ENCODE measurements at places on chromosomes 1 and 21.
A peak's percentile ranks its signal among the peaks of the same experiment; 100 is the strongest.

DNA sequence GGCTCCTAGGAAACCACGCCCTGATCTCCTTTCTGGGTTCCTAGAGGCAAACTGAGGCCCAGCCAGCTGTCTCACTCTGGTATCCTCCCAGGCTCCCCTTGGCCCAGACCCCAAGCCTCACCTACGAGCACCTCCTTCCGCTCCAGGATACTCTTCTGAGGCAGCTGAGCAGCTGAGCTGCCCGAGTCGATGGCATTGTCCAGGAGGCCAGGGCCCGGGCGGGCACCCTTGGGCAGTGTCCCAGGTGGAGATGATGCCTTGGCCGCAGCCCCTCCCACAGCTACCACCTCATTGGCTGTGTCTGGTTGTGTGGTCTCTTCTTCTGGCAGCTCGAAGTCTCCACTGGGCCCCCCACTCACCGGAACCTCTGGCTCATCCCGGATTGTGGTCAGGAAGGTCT, 34.4 kb downstream of the SDC3 start:
- no peak for DNase-seq

DNA sequence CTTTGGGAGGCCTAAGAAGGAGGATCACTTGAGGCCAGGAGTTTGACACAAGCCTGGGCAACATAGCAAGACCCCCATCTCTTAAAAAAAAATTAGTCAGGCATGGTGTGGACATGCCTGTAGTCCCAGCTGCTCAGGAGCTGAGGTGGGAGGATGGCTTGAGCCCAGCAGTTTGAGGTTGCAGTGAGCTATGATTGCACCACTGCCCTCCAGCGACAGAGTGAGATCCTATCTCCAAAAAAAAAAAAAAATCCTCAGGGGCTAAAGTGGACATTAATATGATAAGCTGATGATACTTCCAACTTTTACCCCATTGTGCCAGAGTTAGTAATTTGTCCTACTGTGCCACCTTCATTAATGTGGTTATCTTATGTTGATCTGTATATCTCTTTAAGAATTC, 327.8 kb upstream of the FMN2 start:
- DNase-seq, result no peak

DNA sequence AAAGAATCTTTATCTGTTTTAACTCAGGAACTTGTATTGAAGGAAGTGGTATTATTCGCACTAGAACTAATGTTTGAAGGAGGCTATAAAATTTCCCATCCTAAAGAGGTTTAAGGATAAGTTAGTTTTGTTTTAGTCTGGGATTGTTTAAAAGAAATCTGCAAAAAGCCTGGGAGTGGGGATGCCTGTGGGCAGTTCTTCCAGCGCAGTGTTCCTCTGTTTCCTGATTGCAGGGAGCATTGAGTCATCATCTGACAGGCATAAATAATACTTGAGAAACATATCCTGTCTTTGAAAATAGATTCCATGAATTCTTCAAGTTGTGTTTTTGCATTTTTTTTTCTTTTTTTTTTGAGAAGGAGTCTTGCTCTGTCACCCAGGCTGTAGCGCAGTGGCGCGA, 350.8 kb upstream of the PTBP2 start:
- DNase-seq, result peak; percentile 38

- no peak for DNase-seq
Measured at GRCh38 chr1:241215203-241215602, 141.8 kb downstream of the RGS7 start.

GRCh38 chr1:181101581-181102226, 13.2 kb downstream of the IER5 start:
- no peak for DNase-seq

DNA sequence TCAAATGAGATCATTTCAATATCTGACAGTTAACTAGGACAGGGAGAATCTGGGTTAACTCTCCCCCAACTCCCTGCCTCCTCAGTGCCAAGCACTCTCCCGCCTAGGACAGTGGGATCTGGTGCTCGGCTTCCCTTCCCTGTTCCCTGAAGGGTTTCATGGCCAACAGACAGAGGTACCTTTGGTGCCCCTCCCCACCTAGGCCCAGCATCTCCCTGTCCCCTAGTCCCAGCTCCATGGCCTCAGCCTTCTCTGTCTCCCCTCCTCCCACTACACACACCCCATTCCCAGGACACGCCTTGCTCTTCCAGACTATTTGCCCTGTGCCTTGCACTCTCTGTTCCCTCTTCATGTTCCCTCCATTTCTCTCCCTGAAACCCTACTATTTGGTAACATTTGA, 77.1 kb downstream of the CD247 start:
- DNase-seq, result no peak

DNA sequence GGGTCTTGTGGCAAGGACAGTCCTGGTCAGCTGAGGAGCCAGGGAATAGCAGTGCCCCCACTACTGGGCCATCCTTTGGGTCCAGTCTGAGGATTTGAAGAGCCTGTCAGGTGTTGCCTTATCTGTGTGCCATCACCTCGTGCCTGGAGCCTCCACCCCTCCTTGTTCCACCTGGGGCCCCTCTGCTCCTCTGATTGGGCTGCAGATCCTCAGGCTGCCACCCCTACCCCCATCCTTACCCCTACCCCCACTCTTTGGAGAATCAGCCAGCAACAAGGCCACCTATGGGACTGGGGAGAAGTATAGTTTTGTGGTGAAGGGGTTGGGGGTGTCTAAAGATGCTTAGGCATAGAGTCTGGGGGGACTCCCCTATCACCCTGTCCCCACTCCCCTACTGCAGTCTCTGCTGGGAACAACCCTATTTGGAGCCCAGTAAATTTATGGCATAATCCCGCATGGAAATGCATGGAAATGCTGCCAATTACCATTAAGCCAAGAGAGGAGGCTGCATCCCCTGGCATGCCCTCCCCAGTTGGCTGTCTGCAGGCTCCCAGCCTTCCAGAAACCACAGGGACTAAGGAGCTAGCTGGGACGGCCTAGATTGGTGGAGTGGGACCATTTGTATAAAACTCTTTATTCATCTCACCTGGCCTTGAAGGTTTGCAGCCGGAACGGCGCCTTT, 142.7 kb upstream of the CSF3R start:
- no peak for DNase-seq

DNA sequence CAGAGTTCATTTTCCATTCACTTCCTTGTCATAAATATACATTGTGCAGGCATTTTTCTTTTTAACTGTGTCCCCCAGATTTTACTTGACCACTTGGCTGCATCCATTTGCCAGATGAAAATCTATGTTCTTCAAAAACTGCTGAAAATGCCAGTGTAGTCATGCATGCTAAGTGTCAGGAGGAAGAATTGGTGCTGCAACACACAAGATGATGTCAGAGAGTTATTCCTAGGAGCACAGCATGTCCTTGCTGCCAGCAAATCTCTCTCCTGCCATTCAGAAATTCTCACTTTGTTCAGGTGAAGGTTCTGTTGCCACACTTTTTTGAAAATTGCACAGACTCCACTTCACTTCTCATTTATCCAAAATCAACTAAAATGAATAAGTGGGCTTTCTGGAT, 106.4 kb upstream of the MAGI3 start:
- no peak for DNase-seq

- DNase-seq, result no peak
Measured at GRCh38 chr1:245485996-245486395, 331.2 kb downstream of the KIF26B start.

- DNase-seq, result no peak
Measured at GRCh38 chr1:34709547-34709946, 45.3 kb upstream of the GJB5 start.

- no peak for DNase-seq
Measured at GRCh38 chr1:41294216-41294615, 52.1 kb upstream of the SCMH1 start.

DNA sequence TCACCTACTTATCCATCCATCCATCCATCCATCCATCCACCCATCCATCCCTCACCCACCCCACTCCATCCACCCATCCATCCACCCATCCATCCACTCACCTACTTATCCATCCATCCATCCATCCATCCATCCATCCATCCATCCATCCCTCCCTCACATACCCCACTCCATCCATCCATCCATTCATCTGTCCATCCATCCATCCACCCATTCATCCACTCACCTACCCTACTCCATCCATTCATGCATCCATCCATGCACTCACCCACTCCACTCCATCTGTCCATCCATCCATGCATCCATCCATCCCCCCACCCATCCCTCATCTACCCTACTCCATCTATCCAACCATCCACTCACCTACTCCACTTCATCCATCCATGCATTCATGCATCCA, 34.5 kb downstream of the DHRS3 start:
- no peak for DNase-seq

- DNase-seq, result no peak
Measured at GRCh38 chr21:38721958-38722357, 83.8 kb upstream of the ETS2 start.

GRCh38 chr21:25490742-25491141, 116.5 kb downstream of the MRPL39 start:
- DNase-seq, result no peak

- no peak for DNase-seq
Measured at GRCh38 chr21:35284199-35284598, 235.1 kb upstream of the RUNX1 start.

DNA sequence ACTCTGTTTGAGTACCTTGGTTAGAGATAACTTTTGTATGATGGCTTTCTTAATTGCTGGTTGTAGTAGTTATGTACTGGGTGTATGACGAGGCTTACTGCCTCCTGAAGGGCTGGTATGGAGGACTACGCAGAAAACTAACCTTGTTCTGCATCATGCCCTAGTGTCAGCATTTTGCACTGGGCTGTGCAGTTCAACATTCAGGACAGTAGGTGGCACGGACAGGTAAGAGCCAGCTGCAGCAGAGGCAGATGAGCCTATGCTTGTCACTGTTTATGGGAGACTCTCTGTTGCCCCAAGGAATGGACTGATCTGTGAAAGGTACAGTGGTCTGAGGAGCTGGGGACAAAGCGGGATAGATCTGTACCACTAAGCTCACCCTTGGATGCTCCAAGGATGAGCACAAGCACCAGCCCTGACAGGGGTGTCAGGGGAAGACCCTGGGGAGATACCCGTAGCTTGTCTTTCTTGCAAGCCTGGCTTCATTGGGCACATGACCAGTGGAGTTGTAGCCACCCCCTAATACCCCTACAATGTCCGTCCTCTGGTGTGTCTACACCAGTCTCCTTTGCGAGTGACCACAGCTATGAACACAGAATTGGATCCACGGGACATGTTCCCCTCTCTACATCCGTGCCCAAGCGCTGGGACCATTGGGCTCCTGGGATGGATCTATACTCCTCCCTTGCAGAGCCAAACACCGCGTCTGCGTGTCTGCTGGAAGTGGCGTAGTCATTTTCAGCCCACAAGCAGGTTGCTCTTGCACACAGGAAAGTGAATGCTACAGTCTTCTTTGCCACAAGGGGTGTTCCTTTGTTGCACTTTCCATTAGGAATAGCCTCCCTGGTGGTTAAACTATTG, 51.1 kb upstream of the CFHR3 start:
- DNase-seq, result no peak

- no peak for DNase-seq
Measured at GRCh38 chr1:30842697-30843354, 65.7 kb downstream of the SDC3 start.

DNA sequence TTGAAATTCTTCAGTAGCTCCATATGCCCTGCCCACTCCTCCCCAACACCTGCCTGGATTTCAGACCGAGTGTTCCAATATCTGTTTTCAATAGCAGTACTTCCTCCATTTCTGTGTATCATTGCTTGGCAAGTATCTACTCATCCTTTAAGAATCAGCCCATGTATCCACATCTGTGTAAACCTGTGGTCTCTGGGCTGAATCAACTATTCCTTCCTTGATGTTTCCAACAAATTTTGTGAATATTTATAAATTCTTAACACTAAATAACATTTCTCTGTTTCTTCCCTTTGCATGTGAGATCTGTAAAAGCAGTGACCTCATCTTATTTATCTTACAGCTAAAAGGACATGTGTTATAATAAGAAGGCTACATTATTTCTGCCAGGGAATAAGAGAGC, 26.0 kb upstream of the UAP1 start:
- DNase-seq, result no peak

- DNase-seq, result no peak
Measured at GRCh38 chr1:211386921-211387320, 60.3 kb downstream of the TRAF5 start.

DNA sequence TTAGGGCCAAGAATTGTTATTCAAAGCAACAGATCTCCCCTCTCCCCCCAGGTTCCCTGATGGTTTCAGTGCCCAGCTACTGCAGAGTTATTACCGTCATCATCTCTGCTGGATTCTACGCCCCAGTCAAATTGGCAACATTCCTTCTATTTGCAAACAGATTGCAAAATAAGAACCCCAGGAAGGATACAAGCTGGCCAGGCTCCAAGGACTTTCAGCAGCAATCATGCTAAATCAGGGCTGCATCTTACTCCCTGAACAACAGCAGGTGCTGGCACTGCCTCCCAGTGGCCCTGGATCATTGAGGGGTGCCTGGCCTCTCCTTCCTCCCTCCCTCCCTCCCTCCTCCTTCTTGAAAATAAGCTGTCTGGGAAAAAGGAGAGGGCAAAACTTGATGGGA, 521.6 kb upstream of the BEND5 start:
- DNase-seq, result no peak

- no peak for DNase-seq
Measured at GRCh38 chr1:174072581-174072980, 50.4 kb upstream of the RC3H1 start.

- DNase-seq, result no peak
Measured at GRCh38 chr1:186978596-186979556, 150.1 kb downstream of the PLA2G4A start.

DNA sequence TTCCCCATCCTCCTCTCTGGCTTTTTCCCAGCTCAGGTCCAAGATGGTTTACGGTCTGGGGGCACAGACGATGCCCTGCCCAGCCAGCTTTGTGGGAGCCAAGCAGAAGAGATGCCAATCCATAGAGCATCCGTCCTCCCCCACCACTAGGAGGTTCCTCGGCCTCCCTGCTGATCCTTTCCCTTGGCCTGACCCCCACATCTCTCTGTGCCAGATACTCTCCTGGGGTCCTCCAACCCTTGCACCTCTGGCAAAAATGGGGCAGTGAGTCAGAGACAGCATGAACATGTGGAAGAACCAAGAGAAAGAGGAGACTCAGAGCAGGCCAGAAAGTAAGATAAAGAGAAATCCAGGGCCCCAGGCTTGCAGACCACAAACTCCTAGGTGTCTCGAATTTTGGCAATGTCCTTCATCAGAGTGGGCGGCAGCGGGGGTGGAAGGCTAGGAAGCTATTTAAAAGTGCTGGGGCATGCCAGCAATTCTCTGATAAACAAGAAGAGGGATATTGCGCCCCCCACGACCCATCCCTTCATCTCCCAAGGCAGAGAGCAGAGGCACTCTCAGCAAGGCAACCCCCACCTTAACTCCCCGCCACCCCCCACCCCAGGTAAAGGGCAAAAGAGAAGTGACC, 11.4 kb downstream of the BLACAT1 start:
- no peak for DNase-seq

DNA sequence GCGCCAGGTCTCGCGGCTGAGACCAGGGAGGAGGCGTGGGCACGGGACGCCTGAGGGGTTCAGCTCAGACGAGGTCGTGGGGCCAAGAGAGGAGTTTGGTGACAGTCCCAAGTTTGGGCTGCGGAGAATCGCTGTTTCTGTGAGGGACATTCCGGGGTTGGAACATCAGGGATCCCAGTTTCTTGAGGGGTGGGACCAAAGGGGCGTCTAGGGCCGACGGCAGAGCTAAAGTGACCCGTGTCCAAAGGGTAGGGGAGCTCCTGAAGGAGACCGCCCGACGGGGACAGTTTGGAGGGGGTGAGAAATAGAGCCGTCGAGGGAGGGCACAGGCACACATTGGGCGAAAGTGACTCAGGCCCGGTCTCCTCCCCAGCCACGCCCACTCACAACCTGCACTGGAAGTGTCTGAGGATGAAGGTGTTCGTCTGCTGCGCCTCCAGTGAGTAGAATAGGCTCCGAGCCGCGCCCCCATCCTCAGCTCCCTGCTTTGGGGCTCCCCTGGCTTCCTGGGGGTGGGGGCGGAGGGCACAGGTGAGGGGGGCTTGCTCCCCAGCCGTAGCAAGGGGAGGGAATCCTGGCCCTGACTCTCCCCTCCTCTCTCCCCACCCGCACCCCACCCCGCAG, 7.0 kb downstream of the EFNA3 start:
- DNase-seq, result peak; percentile 57

Data from COLO829 (cell line).